GOT3 (cell line): ENCODE measurements at places on chromosomes 3 and 15.

DNA sequence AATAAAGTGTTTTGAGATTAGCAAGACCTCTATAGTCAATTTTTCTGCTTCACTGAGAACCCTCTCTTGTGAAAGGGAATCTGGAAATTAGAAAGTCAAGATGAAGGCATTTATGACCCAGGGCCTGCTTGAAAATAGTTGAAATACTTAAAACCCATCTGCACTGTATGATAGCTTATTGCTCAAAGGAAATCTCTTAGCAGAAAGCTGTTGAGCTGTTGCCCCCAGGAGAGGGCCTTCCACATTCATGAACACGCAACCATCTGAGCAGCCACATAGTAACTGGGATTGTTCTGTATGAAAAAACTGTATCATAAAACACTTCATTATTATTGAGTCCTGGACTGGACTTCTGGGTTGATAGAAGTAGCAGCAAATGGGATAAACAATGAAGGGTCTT lies 106.4 kb upstream of the PTX3 start:
- no peak for DNase-seq

- no peak for DNase-seq
Observed at GRCh38 chr15:39592500-39592899, 11.6 kb downstream of the THBS1 start.

GRCh38 chr3:38644662-38645053 lies 4.8 kb downstream of the SCN5A start:
- DNase-seq = no peak

DNA sequence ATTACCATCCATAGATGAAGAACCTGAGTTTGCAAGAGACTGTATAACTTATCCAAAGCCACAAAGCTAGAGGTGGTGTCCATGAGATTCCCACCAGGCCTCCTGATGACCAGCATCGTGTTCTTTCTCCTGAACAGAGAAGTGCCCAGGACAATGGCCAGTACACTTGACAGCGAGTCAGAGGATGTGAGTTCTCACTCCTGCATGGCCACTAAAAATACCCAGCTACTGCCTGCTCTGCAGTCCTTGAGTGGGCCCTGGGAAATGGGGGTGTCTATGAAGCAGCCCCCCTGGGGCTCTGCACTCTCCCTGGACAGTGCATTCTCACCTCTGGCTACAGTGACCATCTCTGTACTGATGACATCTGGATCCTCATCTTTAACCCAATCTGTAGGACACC lies 201.2 kb downstream of the RPLP1 start:
- DNase-seq = no peak

DNA sequence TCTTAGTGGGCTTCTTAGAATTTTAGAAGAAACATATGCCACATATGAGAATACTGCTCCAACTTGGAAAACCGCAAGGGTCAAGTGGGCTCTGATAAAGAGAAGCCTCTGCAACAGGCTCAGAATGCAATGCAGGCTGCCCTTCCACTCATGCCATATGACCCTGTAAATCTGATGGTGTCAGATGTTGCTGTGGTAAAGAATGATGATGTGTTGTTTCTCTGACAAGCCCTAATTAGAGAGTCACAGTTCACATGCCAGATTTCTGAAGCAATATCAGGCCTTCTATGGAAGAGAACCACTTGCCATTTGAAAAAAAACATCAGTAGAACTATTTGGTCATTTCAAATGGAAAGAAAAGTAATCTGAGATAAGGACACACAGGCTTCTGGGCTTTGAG lies 749.6 kb downstream of the AGBL1 start:
- DNase-seq = no peak

DNA sequence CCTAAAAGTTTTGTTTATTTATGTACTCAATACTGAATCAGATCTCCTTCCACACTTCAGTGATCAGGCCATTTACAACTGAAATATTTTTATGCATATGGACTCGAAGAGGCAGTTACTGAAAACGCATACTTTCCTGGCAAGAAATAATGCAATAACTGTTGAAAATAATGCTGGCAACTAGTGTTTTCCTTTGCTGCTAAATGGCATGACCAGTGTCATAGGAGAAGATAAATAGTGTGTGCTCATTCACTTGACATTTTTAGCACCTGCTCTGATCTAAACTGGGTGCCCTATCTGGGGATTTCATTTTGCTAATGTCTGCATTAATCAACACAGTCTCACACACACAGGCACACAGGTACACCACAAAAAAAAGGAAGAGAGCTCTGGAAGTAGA lies 695.2 kb downstream of the TUSC7 start:
- DNase-seq = no peak

GRCh38 chr3:89447243-89447642 lies 339.8 kb downstream of the EPHA3 start:
- DNase-seq = no peak

GRCh38 chr15:52731004-52731403 lies 51.8 kb upstream of the ATOSA start:
- no peak for DNase-seq

DNA sequence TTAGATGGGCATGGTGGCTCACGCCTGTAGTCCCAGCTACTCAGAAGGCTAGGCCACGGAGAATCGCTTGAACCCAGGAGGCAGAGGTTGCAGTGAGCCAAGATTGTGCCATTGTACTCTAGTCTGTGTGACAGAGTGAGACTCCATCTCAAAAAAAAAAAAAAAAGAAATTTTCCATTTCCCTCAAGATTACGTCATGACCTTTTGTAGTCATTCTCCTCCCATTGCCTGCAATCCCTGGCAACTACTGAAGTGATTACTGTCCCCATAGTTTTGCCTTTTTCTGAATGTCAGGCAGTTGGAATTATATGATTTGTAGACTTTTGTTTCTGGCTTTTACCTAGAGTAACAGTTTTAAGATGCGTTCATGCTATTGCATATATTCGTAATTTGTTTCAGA lies 28.0 kb downstream of the WDR76 start:
- no peak for DNase-seq

DNA sequence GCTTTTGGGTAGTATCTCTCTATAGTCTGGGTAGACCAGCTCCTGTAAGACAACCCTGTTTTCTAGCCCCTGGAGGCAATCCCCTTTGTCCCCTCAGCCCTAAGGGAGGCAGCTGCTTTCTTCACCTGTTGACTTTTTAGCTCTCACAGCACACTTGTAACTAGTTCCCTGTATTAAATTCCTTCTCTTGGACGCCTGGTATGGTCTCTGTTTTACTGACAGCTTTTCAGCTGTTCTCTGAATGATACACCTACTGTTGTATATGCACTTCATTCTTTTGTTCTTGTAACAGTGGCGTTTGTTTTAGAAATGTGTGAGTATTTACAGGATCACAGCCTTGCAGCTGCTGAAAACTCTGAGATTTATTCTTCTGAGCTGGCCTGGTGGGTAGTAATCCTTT lies 413.0 kb upstream of the RBMS3 start:
- DNase-seq = no peak

DNA sequence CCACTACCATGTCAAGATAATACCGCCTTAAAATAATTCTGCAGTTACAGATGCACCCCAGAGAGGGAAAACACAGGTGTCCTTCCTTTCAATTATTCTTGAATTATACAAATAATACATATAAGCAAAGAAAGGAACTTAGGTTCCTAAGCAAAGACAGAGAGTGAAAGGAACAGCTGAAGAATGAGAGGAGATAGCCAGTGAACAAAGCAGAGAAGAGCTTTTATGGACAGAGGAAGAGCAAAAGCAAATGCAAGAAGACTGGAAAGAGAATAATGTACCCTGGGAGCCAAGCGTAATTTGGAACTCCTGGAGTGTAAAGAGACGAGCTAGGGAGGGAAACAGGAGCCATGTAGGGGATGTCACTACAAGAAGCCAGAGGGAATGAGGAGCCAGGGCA lies 21.7 kb downstream of the GPR176 start:
- DNase-seq = no peak

- no peak for DNase-seq
Observed at GRCh38 chr3:53626876-53627275, 132.5 kb downstream of the CACNA1D start.

GRCh38 chr3:110533089-110533488 lies 538.5 kb upstream of the NECTIN3 start:
- no peak for DNase-seq

- no peak for DNase-seq
Observed at GRCh38 chr15:65836665-65837064, 32.6 kb upstream of the RAB11A start.

DNA sequence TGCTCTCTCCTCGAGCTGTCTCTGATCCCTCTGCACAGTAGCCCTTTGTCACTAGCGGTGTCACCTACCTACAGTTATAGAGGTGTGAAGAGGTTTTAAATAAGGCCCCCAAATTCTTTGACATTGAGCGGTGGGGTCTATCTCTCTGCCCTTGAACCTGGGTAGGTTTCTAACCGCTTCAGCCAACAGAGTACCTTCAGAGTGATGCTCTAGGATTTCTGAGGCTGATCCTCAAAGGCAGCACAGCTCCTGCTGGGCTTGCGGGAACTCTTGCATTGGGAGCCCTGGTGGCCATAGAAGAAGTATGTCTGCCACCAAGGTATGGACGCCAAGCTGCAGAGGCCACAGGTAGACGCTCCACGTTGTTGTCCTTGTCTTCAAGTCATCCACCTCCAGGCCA lies 35.7 kb downstream of the ADAMTS17 start:
- DNase-seq = no peak

DNA sequence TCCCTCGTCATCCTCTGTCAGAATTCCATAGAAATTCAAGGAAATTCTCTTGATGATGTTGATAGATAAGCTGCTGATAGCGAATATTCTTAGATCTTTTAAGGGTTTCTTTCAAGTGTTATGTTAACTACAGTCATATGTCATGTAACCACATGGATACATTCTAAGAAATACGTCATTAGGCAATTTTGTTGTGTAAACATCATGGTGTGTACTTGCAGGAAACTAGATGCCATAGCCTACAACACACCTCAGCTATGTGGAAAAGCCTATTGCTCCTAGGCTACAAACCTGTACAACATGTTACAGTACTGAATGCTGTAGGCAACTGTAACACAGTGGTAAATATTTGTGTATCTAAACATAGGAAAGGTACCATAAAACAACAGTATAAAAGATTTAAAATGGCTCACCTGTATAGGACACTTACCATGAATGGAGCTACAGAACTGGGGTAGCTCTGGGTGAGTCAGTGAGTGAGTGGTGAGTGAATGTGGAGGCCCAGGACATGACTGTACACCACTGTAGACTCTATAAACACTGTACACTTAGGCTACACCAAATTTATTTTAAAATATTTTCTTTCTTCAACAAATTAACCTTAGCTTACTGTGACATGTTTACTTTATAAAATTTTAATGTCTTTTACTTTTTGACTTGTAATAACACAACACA lies 34.6 kb downstream of the GLDN start:
- no peak for DNase-seq

DNA sequence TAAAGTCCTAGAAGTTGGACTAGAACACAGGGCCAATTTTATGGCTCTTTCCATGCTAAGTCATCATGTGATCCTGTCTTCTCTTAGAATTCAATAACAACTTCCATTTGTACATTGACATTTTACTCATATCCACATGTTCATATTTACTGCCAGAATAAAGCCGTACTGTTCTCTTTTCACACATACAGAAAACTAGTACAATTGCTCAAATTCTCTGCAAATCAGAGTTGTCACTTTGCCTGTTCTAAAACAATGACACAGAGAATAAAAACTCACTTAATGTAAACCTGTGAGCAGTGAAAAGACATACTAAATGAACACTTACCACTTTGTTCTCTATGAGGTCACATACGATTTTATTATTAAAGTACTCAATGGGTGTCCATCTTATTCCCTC lies 3.5 kb downstream of the LDHAL6B start:
- DNase-seq = no peak

GRCh38 chr3:77825001-77825827 lies 785.3 kb downstream of the ROBO2 start:
- DNase-seq = no peak
